ENCODE measurements at places on chromosomes 2 and 18.
A peak's percentile ranks its signal among the peaks of the same experiment; 100 is the strongest.

GRCh38 chr2:185813707-185814106 is 75.1 kb downstream of the FSIP2 start:
- DNase-seq = no peak

- no peak for DNase-seq
Measured at GRCh38 chr18:39721712-39722111, 2156.1 kb upstream of the CELF4 start.

GRCh38 chr2:207093234-207093633 is 72.5 kb downstream of the KLF7 start:
- no peak for DNase-seq

- no peak for DNase-seq
Measured at GRCh38 chr2:108384662-108385393, 7.1 kb downstream of the SULT1C4 start.

DNA sequence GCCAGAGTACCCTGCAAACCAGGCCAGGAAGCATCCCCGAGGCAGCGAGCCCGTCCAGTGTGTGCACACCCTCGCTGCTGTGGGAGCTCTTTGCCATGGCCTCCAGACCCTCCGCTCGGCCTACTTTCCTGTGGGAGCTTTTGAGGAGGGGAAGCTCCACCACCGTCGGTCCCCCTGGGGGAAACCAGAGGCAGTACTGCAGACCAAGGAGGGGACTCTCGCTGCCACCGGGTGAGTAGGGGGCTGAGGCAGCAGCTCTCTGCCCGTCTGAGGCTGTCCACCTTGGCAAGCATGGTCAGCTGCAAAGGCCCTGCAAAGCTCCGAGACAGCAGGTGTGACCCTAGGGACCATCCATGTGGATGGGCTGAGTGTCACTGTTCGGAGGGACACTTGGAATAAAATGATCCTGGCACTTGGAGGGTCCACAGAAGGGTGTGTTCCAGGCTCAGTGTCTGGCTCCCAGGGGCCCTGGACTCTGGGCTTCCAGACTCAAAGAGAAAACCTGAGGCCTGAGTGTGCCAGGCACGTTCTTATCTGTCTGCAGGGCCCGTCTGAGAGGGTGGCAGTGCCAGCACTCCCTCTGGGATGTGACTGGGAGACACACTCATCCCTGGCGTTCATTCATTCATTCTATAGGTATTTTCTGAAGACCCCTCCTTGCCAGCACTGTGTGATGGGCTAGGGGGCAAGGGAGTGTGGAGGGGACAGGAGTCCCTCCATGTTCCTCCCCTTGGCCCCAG is 282.8 kb upstream of the HS6ST1 start:
- DNase-seq = no peak

DNA sequence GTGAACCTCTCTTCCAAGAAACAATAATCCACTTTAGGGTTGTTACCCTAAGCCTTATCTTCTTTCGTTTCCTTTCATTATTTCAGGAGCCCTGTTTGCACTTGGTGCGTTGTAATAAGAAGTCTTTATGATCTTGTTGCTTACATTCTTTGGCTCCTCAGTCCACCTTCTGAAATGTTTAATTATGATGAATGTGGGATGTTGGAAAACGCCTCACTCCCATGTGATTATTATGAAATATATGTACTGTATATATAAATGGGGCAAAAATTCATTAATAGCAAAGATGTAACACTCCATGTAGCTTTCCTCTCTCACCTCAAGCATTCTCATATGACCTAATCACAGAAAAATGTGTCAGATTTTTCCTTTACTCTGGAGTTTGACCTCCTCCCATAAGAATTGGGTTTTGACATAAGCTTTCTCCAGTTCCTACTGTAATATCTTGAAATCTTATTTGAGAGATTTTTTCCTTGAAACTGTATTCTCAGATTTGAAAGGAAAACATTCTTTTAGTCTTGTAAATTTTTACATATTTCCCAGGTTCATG is 397.2 kb upstream of the FANCL start:
- no peak for DNase-seq

DNA sequence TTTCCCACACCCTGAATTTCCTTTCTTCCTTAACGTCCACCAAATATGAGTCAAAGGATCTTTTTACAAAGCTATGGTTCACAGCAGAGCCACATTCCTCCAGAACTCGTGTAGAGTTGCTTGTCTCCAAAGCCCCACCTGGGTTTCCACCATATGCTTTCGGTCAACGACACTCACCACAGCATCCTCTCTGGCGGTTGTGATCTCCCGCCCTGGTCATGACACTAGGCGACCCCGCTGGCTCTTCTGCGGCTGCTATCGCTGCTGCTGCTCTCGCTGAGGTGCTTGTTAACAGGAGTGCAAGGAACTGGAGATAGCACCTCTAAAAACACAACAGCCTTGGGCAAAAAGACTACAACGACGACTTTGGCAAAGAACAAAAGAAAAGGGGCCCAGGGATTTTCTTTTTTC is 340 bp downstream of the SLC40A1 start:
- peak; percentile 8 for DNase-seq

DNA sequence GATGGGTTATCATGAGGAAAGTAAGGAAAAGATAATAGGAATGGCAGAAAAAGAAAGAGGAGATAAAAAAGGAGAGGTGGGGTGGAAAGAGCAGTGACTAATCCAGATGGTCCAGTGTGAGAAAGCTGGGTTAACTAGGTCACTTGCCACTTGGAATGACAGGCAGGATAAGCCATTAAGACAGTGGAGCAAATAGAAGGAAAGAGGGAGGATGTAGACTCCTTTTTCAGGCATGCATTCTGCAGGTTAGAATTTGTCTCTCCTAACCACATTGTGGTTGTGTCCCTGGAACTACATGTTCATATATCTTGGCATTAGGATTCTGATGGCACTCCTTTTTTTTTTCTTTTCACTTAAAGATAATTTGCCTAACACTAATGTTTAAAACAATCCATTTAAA is 13.4 kb upstream of the NEMP2 start:
- DNase-seq = no peak

DNA sequence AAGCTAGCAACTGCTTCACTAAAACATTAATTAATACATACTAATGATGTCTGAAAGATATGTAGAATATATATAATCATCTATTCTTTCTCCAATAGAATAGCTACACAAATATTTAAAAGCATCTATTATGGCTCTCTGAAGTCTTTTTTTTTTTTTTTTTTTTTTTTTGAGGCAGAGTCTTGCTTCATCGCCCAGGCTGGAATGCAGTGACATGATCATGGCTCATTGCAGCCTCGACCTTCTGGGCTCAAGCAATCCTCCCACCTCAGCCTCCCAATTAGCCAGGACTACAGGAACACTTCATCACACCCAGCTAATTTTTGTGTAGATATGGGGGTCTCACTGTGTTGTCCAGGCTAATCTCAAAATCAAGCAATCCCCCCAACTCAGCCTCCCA is 120.4 kb upstream of the KYNU start:
- DNase-seq = no peak

- DNase-seq = no peak
Measured at GRCh38 chr2:207558079-207558491, 28.3 kb downstream of the CREB1 start.

DNA sequence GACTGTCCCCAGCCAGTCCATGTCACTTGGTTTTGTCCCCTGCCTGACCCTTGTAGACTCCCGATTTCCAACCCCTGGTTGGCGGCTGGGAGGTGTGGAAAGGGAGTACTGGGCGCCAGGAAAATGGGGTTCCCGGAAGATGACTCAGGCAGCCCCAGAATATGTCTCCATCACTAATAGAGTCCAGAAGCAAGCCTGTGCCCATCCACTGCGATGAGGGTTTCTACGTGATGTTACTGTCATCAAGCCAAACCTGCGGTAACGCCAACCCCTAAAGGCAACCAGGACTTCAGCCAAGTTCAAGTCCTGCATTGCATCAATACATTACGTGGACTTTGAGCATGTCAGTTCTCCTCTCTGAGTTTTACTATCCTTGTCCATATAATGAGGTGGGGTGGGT is 62.0 kb upstream of the TAF1B start:
- DNase-seq = no peak

- no peak for DNase-seq
Measured at GRCh38 chr2:135190799-135191198, 138.7 kb downstream of the RAB3GAP1 start.

DNA sequence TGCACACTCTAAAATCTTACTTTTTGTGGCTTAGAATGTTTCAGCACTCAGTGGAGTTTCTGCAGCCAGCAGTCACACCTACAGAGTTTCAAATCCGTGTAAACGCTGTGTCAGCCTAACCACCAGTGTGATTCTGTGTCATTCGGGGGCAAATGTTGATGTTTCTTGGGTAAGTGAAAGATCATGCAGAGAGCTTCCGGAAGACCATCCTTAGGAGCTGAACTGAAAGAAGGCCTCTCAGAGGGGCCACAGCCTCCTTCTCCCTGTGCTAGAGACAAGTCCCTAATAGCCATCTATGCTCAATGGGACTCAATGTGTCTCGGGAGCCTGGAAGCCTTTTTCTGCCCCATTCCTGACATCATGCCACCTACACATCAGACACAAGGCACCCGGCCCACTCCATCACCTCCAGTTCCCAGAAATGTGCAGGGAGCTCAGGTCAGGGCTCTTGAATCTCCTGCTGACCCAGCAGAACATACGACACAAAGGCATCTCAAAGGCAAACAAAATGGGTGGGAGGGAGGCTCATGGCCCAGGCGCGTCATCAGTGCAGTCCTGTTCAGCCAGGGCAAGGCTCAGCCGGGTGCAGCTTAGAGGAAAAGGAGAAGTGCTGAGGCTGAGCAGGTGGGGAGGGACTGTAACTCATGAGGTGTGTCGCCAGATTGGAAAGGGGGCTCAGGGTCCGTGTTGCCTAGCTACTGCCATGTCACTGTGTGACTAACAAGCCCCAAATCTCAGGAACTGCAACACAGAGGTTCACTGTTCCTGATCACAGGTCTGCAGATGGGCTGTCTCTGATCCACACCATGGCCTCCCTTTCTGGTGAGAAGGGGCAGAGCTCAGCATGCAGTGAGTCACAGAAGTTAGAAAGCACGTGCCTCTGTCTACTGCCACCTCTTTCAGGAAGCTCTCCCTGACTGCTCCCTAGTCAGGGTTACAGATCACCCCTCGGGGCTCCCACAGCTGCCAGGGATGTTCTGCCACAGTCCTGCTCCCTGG is 82.0 kb downstream of the SMAD7 start:
- DNase-seq = peak; percentile 40

DNA sequence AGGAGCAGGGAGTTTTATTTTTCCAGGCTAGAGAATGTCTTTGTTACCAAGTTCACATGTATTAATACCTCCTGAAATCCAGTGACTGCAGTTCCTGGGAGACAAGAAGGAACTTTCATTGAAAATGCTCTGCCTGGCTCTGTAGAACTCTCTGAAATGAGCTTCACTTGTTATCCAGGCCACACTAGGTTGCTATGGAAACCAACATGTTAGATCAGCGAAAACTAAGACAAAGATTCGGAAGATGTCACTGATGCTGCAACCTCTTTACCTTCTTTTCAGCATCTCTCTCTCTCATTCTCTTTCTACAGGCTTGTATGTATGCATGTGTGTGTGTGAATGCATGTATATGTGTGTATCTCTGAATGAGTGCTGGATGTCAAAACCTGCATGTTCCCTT is 218.5 kb downstream of the TRIB2 start:
- no peak for DNase-seq

DNA sequence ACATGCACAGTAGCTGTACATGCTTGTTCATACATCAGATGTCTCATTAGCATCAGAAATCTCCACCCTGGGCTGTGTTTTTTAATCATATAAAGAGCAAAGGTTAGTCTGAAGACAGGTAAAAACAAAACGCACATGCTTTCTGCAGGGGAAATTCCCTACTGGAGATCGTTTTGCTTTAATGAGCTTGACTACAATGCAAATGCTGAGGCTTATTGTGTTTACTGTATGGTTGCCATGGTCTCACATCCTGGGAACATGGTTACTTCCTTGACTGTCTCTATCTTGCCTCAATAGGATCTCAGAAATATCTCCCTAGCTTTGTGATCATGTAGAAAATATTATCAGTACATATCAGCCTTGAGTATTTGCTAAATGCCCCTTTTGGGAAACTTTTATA is 336.5 kb upstream of the TFPI start:
- DNase-seq = no peak

- DNase-seq = no peak
Measured at GRCh38 chr2:47118581-47118980, 36.5 kb downstream of the STPG4 start.

DNA sequence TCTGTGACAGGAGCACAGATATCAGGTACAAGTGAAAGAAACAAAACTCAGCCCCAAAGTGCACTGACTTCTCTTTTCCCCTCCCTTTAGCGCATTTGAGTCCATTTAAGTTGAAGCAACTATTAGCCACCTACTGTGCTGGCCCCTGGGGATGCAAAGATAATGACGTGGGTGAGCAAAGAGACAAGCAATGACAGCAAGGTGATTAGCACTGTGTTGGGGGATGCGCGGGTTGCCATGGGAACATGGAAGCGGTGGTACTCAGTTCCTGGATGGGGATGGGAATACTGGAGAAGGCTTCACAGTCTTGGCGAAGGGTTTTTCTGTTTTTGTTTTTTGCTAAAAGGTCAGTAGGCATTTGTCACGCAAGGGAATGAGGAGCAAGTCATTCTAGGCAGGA is 205.8 kb downstream of the LDLRAD4 start:
- DNase-seq = no peak

- DNase-seq = no peak
Measured at GRCh38 chr18:50803592-50803991, 16.2 kb downstream of the MRO start.

- no peak for DNase-seq
Measured at GRCh38 chr18:57326718-57327323, 25.5 kb upstream of the ST8SIA3 start.

DNA sequence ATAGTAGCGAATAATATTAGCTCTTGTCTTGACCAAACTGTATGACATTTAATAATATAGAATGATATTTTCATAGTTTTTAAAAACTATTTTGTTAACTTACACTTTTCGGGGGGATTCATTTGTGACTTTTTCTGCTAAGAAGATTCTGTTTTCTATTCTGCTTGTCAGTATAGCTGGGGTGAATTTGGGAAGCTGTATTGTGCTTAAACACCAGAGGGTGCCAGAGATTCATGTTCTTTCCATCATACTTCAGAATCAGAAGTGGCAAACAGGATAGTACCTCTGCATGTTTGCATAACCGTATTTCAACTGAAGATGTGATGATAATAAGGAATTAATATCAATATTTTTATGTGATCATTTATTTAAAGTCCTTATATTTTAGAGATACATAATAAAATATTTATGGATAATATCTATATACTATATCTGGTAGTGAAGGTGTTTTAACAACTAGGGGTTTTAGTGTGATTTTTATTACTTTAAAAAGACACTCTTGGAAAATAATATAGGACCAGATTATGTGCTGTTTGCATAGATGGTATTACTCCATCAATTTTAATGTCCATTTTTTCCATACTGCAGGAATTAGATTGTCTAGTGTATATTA is 81.0 kb downstream of the TAF4B start:
- no peak for DNase-seq

DNA sequence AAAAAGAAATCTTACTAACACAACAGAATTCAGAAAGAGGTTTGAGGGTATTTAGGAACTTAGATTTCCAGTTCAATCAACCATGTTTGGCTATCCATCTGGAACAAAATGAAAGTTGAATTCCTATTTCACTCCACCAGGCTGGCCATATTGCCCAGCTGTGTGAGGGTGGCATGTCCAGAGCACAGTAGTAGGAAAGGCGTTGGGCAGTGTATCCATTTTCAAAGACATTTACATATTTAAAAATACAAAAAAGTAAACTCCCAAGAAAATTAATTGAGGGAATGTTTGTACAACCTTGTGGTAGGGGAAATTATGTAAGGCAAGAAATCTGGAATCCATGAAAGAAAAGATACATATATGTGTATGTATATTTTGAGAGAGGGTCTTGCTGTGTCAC is 21.5 kb upstream of the MSH2 start:
- DNase-seq = no peak

- DNase-seq = no peak
Measured at GRCh38 chr2:74428675-74429074, 7.1 kb downstream of the WDR54 start.
